Activated naive CD8-positive, alpha-beta T cell treated with anti-CD3 and anti-CD28 coated beads, Interleukin-2, amount 10 ng/mL, durations not matched to agents 7 days and 5 days (primary cell): ENCODE measurements at places on chromosomes 2 and 18.

DNA sequence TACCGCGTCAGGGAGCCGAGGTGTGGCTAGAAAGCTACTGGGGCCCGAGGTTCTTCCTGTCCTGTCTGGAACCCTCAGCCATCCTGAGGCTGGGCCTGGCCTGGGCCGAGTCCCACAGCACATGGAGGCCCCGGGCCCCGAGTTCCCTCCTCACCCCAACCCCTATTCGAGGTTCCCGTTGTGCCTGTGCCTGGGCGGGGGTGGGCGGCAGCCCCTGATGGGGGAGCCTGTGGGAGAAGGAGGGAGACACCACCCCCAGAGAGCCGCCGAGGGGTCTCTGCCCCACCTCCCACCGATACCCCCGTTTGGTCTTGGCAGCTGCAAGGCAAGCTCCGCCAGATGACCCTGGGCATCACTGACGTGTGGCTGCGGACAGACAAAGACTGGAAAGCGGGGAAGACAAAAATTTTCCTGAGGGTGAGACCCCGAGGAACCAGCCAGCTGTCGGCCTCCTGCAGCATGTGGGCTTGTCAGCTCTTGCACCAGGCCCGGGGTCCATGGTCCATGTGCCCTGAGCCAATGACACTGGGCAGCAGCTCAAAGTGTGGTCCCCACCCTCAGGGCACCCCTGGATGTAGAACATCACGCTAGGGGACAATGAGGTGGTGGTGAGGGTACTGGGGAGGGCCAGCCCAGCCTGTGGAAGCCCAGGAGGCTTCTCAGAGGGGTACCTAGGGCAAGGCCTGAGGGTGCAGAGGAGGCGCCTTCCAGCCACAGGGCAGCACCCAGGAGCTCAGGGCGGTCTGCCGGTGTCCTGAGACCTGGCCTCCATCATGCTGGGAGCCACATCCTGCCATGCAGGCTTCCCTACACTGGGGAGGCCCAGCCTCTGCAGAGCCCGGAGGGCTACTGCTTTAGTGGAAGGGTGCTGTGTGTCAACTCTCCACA is 52.5 kb upstream of the GPR17 start:
- DNase-seq, result no peak

DNA sequence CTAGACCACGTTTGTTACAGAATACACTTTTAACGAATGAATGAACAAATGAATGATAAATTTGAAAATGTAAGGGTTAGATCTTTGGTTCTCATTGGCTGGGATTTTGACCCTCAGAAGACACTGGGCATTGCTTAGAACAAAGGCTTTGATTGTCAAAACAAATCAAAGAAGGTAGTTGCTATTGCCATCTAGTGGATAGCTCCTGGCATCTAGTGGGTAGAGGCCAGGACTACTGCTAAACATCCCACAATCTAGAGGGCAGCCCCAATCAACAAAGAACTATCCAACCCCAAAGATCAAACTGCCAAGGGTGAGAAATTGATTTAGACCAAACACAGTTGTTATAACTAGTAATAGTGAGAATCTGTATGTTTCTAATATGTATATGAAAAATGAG is 552.3 kb downstream of the KCNJ3 start:
- DNase-seq, result no peak

DNA sequence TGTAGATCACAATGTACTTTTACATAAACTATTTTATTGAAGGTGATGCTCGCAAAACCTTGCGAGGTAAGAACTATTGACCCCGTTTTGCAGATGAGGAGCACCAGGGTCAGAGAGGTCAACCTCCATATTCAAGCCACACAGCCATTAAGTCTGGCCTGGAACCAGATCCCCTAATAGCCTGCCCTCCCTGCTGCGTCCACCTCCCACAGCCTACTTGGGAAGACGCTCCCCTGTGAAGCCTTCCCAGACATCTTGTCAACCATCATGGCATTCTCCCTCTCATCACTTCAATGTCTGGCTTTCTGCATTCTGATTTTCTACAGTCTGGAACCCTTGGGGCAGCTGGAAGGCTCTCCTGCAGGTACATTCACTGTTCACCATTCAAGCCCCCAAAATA is 101.0 kb downstream of the TTC32 start:
- DNase-seq, result no peak

DNA sequence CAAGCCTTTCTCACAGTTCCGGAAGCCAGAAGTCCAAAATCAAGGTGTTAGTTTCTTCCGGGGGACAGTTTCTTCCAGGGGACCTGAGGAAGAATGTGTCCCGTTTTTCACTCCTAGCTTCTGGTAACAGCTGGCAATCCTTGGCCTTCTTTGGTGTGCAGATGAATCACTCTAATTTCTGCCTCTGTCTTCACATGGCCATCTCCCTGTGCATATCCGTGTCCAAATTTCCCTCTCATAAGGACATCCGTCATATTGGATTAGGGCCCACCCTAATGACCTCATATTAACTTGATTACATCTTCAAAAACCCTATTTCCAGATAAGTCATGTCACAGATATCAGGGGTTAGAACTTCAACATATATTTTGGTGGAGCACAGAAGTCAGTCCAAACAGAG is 141.4 kb downstream of the ZEB2 start:
- no peak for DNase-seq

DNA sequence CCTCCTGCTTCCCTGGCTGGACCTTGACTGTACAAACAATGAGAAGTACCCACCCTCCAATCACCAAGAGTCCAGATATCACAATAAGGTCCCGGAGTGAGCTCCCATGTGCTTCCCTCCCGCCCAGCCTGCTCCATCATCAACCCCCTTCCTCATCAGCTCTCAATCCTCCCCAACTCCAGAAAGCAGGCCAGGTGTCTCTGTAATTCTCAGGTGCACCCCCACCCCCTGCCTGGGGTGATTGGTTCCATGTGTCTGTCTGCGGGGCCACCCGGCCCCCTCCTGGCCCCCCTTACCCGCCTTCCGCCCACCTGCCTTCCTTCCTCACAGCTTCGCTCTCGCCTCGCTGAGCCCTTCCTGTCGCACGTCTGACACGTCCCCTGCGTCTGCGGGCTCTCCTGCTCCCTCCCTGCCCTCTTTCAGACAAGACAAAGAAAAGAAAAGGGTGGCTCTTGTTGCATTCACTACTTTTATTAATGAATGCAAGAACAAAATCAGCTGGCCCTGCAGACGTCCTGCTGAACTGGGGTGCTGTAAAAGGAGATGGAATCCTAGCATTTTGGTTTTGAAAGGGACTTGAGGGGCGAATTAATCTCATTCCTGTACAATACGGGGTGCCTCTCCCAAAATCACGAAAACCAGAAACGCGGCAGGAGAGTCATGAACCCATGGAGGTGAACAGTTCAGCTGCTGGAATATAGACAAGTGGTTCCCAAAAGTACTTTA is 26.5 kb upstream of the IGFBP2 start:
- DNase-seq, result peak; percentile 75

GRCh38 chr2:152441961-152442360 is 107.0 kb downstream of the FMNL2 start:
- DNase-seq, result no peak

DNA sequence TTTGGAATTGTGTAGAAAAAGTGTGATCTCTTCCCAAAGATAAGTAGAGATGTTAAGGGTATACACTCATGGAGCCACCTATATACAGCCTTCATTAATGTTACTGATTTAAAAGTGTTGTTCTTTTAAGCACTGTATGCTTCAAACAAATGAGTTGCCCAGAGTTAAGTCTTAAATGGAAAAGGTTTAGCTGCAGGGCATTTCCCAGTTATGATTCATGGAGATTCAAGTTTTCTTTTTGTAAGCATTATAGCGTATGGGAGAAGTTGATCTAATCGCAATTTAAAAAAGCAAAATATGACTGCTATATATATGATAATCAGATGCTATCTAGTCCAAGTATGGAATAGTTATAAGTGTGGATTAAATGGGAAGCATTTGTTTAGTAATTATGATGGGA is 4.8 kb downstream of the PDK1 start:
- no peak for DNase-seq

- DNase-seq, result no peak
These were observed 74.3 kb upstream of the CCDC150 start for GRCh38 chr2:196565106-196565765.

- DNase-seq, result no peak
These were observed 75.0 kb upstream of the BZW1 start for GRCh38 chr2:200736646-200737274.

GRCh38 chr2:241911551-241911950 is 42.0 kb downstream of the RTP5 start:
- no peak for DNase-seq

DNA sequence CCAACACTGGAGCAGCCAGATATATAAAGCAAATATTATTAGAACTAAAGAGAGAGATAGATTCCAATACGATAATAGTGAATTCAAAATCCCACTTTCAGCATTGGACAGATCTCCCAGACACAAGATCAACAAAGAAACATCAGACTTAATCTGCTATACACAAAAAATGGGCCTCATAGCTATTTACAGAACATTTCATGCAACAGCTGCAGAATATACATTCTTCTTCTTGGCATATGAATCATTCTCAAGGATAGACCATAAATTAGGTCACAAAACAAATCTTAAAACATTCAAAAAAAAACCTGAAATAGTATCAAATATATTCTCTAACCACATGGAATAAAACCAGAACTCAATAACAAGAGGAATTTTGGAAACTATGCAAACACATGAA is 23.8 kb upstream of the BAZ2B start:
- no peak for DNase-seq

DNA sequence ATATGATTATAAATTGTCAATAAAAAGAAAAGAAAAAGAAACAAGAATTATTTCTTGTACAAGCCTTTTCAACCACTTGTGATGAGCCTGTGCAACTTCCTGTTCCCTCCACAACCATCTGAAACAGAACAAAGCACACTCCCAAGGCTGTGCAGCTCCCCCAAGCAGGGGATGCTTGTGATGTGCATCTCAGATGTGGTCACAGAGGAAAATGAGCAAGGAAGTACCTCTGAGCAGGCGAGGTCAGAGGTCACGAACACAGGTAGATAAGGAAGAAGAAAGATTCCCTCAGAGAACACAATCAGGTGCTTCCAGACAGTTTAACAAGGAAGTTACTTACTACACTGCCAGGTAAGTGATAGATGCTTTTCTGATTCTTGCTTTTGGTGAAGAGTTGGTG is 274.8 kb upstream of the SLC39A10 start:
- peak; percentile 41 for DNase-seq

- DNase-seq, result no peak
These were observed 134.1 kb downstream of the FMNL2 start for GRCh38 chr2:152468899-152469692.

DNA sequence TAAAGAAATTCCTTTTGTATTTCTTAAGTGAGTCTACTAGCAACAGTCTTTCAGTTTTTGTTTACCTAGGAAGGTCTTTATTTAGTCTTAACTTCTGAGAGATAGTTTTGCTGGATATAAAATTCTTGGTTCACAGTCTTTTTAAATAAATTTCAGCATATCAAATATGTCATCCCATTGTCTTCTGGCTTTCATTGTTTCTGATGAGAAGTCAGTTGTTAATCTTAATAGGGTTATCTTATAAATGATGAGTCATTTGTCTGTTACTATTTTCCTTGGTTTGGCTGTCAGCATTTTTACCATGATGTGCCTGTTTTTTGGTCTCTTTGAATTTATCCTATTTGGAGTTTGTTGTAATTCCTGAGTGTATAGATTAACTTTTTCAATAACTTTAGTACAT is 129.3 kb downstream of the FAM210A start:
- DNase-seq, result no peak

DNA sequence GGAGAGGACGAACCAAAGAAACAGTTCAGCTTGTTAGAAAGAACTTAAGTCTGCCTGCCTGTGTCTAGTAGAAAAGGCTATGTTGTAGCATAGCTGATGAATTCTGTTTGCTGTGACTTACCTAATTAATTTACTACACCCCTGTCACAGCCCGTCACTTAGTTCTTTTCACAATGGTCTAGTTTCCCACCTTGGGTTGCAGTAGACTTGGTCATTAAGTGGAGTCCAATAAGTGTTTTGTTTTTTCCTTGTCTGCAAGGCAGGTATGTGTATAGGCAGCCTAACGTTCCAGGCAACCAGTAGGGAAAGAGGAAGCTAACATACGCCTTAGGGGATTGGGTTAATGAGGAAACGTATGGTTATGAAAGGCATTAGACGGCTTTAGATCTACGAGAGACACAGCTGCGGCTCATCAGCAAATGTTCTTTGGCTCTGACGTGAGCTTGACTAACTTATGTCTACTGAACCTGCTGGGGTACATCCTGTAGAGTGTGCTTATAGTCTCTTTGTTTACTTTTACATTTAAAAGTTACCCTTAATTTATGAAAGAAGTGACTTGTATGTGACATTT is 180.1 kb downstream of the PRPF40A start:
- DNase-seq, result no peak

DNA sequence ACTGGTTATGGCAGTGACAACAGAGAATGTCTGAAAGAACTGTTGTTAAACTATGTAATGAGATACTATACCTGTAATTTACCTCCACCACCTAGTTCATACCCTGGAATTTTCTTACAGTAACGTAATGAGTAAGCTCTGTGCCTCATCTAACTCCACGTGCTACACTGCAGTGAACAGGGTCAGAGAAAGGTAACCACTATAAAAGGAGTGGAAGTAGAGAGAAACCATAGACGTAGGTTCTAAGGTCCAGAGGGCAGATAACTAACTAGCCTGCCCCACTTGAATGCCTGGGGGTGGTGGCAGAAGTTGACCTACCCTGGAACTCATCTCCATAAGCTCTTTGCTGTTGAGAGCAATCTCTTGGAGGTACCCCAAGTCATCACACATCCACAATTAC is 32.0 kb upstream of the B4GALT6 start:
- no peak for DNase-seq

DNA sequence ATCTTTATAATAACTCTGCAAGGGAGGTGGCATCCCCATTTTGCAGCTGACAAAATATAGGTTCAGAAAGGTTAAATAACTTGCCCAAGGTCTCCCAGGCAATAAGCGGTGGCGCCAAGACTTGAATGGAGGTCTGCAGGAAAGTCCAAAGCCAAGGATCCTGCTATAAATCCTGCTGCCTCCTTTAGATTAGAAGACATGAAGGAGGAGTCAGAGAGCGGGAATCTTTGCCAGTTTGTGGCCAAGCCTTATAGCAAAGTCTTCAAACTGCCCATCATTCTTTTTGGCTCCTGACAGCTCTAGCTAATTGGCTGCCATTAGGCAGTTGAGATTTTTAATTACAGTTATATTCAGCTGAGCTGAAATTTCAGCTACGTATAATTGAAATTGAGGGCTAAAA is 114.3 kb downstream of the C1D start:
- DNase-seq, result no peak

DNA sequence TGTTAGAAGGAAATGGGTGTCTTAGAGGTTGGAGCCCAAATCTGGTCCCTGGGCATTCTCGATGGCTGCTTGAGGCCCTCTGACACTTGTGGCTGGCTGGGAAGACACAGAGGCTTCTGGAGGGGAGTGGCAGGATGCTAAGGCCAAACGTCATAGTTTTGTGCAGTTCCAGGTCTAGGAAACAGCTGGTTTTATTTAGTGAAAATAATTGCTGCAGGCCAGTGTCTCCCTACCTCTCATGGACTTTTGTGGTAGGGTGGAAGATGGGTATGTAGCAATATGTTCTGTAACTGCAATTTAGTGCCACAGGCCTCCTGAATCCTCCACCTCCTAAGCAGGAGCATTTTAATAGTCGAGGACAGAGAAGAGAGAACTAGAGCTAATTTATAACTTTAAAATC is 32.2 kb upstream of the SPRED2 start:
- DNase-seq, result no peak

GRCh38 chr2:28869494-28870145 is 489 bp downstream of the TRMT61B start:
- DNase-seq, result no peak

- no peak for DNase-seq
These were observed 878.8 kb downstream of the RNF144A start for GRCh38 chr2:7795778-7796563.

- DNase-seq, result no peak
These were observed 26.9 kb downstream of the GPR55 start for GRCh38 chr2:230898016-230898712.
